ENCODE measurements at places on chromosomes 2 and 18.

- no peak for DNase-seq
- no peak overlapping the region for H3K27ac ChIP-seq
- no peak overlapping the region for H3K4me3 ChIP-seq
- H3K4me1 ChIP-seq, result no peaks in the 10 kb centered on the region
- peaks cover 7% of the 10 kb centered on the region for H3K36me3 ChIP-seq
- H3K27me3 ChIP-seq, result no peaks in the 10 kb centered on the region
Observed at GRCh38 chr2:135637456-135638087, 104.1 kb upstream of the UBXN4 start.

- H3K4me3 ChIP-seq, result no peak overlapping the region
- peaks cover 32% of the 10 kb centered on the region for H3K4me1 ChIP-seq
- H3K27me3 ChIP-seq, result no peaks in the 10 kb centered on the region
- no peak overlapping the region for H3K27ac ChIP-seq
- DNase-seq, result no peak
- no peaks in the 10 kb centered on the region for H3K36me3 ChIP-seq
Observed at GRCh38 chr2:134206031-134206430, 47.8 kb upstream of the MGAT5 start.

GRCh38 chr18:39600894-39601293 lies 2035.3 kb upstream of the CELF4 start:
- H3K27ac ChIP-seq, result no peak overlapping the region
- DNase-seq, result no peak
- H3K4me3 ChIP-seq, result no peak overlapping the region
- no peaks in the 10 kb centered on the region for H3K36me3 ChIP-seq
- no peaks in the 10 kb centered on the region for H3K27me3 ChIP-seq
- H3K4me1 ChIP-seq, result no peaks in the 10 kb centered on the region

- H3K4me3 ChIP-seq, result no peak overlapping the region
- H3K27ac ChIP-seq, result no peak overlapping the region
- H3K36me3 ChIP-seq, result no peaks in the 10 kb centered on the region
- no peaks in the 10 kb centered on the region for H3K27me3 ChIP-seq
- H3K4me1 ChIP-seq, result no peaks in the 10 kb centered on the region
Observed at GRCh38 chr2:222391743-222392285, 32.5 kb upstream of the SGPP2 start.

DNA sequence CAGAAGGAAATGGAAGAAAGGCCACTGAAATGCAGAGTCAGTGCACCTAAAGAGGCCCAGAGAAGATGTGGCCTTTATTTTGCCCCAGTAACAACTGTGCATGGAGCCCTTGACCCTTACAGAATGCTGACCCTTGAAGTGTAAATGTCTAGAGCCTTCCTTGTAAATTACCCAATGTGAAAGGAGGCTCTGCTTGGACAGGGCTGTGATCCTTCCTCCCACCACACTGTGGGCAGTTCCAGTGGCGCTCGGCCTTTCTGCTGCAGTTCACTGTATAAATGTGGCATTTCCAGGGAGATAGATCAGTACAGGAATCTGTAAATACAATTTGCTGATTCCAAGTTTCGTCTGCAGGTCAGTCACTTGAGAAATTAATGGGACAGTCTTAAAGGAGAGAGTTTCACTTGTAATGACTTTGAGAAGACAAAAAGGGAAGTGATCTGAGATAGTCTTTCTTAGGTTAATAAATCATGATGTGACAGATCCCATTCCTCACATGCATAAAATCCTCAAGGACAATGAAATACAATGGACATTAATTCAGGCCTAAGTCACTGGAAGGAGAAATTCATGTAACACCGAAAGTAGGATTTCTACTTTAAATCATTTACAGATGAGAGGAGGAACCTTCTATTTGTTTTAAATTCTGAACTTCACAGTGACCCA lies 133.8 kb upstream of the LMAN1 start:
- no peaks in the 10 kb centered on the region for H3K27me3 ChIP-seq
- H3K4me1 ChIP-seq, result no peaks in the 10 kb centered on the region
- no peak overlapping the region for H3K27ac ChIP-seq
- no peak for DNase-seq
- no peak overlapping the region for H3K4me3 ChIP-seq

GRCh38 chr2:226445216-226445861 lies 354.3 kb downstream of the IRS1 start:
- no peak overlapping the region for H3K4me3 ChIP-seq
- no peaks in the 10 kb centered on the region for H3K36me3 ChIP-seq
- no peak overlapping the region for H3K27ac ChIP-seq

DNA sequence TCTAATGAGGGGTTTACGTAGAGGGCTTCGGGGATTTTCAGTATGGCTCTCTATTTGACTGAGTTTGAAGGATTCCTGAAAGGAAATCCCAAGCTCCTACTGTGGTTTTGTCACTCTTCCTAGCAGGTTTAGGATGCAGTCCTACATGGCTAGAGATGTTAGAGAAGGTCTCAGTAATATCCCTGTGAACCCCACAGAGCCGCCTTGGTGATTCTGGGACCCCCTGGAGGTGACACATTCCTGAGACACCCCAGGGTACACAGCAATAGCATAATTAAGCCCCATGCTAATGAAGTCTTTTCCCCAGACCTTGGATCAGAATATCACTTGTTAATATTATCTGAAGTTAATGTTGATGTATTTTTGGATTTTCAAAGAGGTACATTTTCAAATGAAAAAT lies 103.8 kb downstream of the SNTG2 start:
- no peaks in the 10 kb centered on the region for H3K4me1 ChIP-seq
- no peaks in the 10 kb centered on the region for H3K36me3 ChIP-seq
- DNase-seq, result no peak
- H3K27me3 ChIP-seq, result no peaks in the 10 kb centered on the region
- H3K4me3 ChIP-seq, result no peak overlapping the region
- no peak overlapping the region for H3K27ac ChIP-seq

- H3K4me3 ChIP-seq, result no peak overlapping the region
- H3K27me3 ChIP-seq, result no peaks in the 10 kb centered on the region
- no peak for DNase-seq
- no peaks in the 10 kb centered on the region for H3K36me3 ChIP-seq
Observed at GRCh38 chr18:57804557-57804956, 1.4 kb upstream of the ATP8B1 start.

DNA sequence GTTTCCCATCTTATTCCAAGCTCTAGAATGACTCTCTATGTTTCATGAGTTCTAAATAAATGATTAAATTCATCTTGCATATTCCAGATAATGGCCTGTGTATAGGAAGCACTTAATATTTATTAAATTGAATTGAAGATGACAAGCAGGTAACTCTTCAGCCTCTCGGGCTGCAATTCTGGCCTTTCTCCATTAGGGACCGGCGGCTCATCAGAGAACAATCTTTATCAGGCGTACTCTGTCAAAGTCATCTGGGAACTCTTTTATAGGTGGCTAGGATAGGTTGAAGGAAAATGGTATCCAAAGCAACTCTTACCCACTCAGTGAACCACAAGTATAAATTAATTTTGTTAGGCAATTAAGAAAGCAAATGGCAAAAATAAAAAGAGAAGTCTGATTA lies 308.5 kb downstream of the NOL4 start:
- H3K27me3 ChIP-seq, result no peaks in the 10 kb centered on the region
- no peak for DNase-seq
- no peak overlapping the region for H3K4me3 ChIP-seq
- no peak overlapping the region for H3K27ac ChIP-seq
- no peaks in the 10 kb centered on the region for H3K4me1 ChIP-seq

DNA sequence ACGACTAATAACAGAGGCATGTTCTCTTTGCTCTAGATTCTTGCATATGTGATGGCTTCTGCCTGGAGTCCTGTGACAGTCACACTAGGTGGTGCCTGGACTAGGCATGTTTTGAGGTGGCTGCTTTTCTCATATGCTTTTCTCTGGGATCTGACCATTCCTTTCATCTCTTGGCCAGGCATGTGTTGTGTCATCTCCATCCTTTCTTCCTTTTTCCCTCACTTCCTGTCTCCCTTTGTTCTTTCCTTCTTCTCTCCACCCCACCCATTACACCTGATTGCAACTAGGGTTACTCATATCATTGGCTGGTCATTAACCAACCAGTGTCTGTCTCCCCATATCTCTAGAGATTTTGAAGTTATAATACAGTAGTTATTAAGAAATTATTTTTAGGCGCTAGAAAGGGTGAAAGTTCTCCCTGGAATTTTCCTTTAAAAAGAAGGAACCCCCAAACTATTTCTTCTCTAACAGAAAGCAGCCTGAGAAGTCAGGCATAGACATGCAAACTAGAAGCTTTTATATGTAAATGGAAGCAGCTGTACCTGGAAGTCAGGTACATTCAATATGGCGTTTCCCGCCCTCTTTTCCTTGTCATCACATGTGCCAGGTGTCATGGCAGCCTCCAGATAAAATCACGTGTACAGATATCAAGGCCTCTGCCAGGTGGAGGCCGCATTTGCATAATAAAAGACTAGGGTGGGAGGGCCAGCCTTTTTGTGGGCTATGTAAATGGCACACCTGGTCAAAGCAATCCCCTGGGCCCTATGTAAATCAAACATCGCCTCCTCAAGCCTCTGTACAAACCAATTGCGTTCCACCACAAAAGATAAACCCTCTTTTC lies 220.4 kb upstream of the MEX3C start:
- no peaks in the 10 kb centered on the region for H3K36me3 ChIP-seq
- no peaks in the 10 kb centered on the region for H3K27me3 ChIP-seq
- H3K27ac ChIP-seq, result no peak overlapping the region

DNA sequence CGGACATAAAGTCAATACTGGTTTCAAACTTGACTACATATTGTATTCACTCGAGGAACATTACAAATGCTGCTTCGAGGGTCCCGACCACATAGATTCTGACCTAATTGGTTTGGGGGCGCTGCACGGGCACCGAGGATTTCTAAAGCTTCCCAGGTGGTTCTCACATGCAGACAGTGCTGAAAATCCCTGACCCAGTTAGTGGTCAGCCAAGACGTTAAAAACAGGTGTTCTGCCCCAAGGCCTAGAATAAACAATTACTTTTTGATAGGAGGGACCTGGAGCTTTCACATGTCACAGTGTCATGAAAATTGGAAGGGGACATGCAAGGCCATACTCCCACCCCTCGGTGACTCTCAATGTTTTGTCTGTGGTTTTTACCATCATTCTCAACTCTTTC lies 368.9 kb downstream of the RNF144A start:
- no peak for DNase-seq
- H3K36me3 ChIP-seq, result no peaks in the 10 kb centered on the region
- H3K4me1 ChIP-seq, result no peaks in the 10 kb centered on the region
- no peak overlapping the region for H3K27ac ChIP-seq
- H3K4me3 ChIP-seq, result no peak overlapping the region

DNA sequence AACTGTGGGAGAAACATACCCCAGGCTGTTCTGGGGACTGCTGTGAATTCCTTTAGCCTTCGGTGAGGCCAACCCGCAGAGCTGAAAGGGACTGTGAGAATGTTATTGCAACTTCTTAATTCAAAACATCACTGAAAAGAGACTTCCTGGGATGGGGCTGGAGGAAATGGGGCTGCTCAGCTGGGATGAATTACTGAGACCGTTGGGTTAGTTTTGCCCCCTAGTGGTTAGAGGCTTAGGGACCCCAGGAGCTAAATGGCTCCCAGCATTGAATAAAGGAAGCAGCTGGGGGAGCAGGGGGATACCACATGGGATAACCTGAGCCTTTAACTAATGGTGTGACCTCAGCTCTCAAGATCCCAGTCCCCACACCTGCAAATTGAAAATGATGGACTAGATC lies 941.1 kb upstream of the FANCL start:
- DNase-seq, result no peak
- no peaks in the 10 kb centered on the region for H3K27me3 ChIP-seq
- no peak overlapping the region for H3K4me3 ChIP-seq
- H3K36me3 ChIP-seq, result no peaks in the 10 kb centered on the region

DNA sequence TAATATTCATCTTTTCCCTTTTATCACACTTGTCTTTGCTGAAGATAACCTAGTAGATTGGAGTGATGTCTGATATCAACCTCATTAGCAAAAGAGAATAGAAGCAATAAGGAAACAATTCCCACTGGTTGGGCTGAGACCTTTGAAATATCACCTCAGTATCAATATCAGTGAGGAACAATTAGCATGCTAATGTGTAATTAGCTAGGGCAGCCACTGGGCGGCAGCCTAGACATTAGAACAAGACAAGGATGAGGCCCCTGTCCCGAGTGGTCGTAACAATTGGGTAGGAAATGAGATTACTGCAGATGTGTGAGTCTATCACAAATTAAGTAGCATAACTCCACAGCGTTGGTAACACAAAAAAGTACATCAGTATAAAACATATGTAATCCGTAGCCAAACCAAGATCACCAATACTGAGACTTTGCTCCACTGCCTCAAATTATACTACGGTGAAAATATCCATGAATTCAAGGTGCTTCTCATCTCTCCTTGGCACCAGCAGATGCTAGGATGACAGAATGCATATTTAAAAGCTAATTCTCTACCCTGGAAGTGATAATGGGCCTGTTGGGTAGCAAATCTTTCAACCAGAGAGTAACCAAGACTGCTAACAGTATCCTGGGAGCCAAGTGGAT lies 99.1 kb downstream of the ALPK2 start:
- H3K27me3 ChIP-seq, result no peaks in the 10 kb centered on the region
- no peak overlapping the region for H3K4me3 ChIP-seq
- DNase-seq, result no peak
- no peak overlapping the region for H3K27ac ChIP-seq
- no peaks in the 10 kb centered on the region for H3K36me3 ChIP-seq
- no peaks in the 10 kb centered on the region for H3K4me1 ChIP-seq

DNA sequence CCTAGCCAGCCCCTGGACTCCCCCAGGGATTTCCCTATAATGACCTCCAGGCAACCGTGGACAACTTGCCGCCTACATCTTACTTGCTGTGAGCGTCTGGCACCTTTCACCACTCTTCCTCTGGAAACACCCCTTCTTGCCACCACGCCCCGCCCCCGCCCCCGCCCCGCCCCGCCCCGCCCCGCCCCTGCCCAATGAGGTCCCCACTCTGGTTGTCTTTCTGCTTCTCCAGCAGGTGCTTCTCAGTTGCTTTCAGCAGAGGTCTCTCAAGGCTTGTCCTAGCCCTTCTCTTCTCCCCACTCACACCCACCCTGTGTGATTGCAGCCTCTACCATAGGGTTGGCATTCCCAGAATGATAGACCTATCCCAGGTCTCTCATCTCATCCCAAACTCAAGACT lies 214.5 kb downstream of the EN1 start:
- DNase-seq, result no peak
- no peaks in the 10 kb centered on the region for H3K4me1 ChIP-seq
- no peak overlapping the region for H3K4me3 ChIP-seq
- H3K27me3 ChIP-seq, result no peaks in the 10 kb centered on the region
